Effector memory CD8-positive, alpha-beta T cell (primary cell): ENCODE measurements at places on chromosomes 4 and X.

DNA sequence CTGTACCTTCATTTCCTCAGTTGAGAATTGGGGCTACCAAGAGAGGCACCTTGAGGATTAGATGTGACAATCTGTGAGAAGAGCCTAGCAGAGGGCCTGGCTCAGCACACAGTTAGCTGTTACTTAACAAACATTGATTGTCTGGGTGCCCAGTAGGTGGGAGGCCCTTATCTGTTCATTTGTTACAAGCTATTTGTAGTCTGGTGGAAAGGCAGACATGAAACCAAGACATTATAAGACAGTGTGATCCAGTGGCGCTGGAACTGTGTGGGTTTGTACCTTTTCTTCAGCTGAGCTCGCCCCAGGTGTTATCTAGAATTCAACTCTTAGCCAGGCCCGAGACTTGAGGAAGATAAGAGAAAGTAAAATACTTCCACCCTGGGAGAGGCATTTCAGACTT is 16.9 kb downstream of the AKAP4 start:
- no peak for DNase-seq

DNA sequence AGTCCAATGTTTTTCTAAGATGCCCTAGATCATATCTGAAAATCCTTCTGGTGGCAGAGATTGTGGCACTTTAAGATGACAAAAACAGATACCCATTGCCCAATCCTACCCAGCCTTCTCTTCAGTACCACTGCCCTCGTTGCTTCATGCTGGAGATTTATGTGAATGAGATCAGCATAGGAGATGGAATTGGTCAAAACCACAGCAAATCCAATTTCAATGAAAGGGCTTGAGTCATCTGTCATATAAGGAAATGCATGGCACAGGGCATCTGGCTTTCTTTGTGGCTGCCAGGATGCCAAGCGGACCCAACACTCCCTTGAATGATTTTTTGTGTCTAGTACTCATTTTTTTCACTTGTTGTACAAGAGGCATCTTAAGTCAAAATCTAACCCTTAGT is 16.8 kb downstream of the AFF2 start:
- no peak for DNase-seq

- no peak for DNase-seq
These were observed 253.3 kb upstream of the ETNPPL start for GRCh38 chr4:109016200-109016599.

GRCh38 chr4:119125931-119126330 is 9.7 kb upstream of the MYOZ2 start:
- no peak for DNase-seq

- DNase-seq: no peak
These were observed 81.1 kb upstream of the WWC2 start for GRCh38 chr4:183017962-183018361.

- DNase-seq: no peak
These were observed 1.0 kb downstream of the SLITRK4 start for GRCh38 chrX:143634663-143635455.

DNA sequence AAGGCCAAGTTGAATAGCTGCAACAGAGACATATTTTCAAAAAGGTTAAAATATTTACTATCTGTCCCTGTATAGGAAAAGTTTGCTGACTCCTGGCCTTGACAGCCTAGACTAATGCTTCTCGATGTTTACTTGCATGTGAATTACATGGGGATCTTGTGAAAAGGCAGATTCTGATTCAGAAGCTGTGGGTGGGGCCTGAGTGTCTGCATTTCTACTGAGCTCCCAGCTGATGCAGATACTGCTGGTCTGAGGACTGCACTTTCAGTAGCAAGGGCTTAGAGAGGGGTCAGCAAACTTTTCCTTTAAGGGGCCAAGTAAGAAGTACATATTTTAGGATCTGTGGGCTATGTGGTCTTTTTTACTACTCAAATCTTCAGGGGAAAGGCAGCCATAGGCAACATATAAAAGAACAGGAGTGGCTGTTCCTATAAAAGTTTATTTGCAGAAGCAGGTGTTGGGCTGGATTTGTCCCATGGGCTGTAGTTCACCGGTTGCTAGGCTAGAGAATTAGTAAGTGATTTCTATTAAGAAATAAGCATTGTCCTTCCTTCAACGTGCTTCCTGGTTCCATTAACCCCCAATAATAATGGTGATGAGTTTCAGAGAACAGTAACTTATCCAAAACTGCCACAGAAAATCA is 97.2 kb upstream of the PDE5A start:
- DNase-seq: no peak

GRCh38 chrX:19350941-19351384 is 7.2 kb downstream of the PDHA1 start:
- no peak for DNase-seq

DNA sequence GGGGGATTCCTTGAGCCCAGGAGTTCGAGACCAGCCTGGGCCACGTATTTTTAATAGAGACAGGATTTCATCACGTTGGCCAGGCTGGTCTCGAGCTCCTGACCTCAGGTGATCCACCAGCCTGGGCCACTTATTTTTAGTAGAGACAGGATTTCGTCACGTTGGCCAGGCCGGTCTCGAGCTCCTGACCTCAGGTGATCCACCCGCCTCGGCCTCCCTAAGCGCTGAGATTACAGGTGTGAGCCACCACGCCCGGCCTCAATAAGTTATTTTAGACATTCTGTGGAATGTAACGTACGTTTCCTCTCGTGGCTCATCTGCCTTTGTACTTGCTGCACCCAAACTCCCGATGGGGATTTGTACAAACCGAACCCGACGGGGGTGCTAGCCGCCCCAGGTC is 8.8 kb downstream of the ASMT start:
- no peak for DNase-seq

GRCh38 chrX:6849716-6850414 is 297.6 kb upstream of the STS start:
- DNase-seq: no peak

DNA sequence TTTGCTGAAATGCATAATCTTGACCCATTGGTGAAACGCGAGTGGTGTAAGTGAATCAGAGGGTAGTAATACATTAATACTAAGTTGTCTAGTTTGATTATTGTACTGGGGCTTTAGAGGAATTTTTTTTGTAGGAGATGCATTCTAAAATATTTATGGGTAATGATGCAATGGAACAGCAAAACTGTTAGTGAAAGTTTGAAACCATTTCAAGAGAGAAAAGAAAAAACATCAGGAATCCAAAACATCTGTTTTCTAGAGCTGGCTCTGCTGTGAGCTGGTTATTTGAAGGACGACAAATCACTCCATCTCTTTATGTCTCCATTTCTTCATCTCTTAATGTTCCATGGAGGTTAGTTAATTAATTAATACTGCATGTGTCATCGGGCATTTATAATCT is 351.9 kb upstream of the FAT1 start:
- no peak for DNase-seq

- DNase-seq: no peak
These were observed at the start of gene NALF2 for GRCh38 chrX:69503782-69504625. NALF2 (plus strand) TSS chrX:69504326; CDS start chrX:69505283, 957 bp downstream.

DNA sequence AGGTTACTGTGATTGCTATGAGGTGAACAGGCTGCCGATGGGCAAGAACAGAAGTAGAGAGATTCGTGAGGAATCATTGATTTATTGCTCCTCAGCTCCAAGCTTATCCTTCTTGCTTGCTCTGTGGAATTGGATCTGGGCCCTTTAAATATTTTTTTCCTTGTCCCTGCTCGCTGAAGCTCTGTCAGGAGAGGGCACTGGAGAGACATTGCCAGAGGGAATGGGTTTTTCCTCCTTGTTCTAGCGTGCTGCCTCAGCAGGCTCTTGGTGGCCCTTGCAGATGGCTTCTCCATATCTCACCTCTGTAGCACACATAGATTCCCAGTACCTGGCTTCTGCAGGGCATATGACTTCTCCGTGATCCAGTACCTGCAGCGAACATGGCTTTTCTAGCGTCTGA is 67.4 kb downstream of the CNGA2 start:
- no peak for DNase-seq

GRCh38 chr4:74189331-74190043 is 31.6 kb downstream of the MTHFD2L start:
- no peak for DNase-seq

DNA sequence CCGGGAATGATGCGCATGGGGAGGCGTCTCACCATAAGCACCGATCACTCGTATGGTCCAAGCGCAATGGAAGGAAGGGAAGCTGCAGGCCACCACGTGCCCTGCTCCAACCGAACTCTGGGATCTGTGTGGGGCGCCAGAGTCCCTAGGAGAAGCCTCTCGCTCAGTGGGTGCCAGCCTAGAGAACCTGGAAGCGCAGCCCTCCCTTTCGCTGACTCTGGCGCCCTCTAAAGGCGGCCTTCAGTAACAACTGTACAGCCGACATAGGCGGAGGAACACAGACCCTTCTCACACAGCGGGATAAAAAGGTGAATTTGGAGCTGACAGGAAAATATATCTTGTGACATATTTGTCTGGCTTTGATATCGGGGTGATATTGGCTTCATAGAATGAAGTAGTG is 76.0 kb downstream of the INTS6L start:
- peak; percentile 27 for DNase-seq
